Naive thymus-derived CD4-positive, alpha-beta T cell (primary cell): ENCODE measurements at places on chromosomes 7 and 10. TPM values are rescaled to one million over a fixed set of nuclear protein-coding genes. Genes with fewer than 3 reads are reported as not detected.

DNA sequence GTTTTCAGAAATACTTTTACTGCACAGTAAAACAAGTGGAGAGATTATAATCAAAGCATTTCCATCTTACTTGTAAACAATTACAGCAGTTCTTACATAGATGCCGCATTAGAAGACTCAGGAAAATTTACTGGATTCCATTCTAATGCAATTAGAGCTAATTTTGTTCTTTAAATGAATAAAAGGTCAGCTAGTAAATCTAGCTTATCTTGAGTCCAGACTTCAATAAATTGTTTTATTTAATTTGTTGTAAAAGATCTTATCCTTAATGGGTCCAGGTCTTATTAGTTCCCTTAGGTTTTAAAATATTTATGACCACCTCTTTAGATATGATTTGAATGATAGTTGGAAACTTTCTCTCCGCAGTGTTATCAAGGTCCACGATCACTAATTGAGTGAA, 70.2 kb upstream of the GATA3 start:
- H3K36me3 ChIP-seq, result no peaks in the 10 kb centered on the region
- H3K4me1 ChIP-seq, result no peaks in the 10 kb centered on the region
- H3K27me3 ChIP-seq, result no peaks in the 10 kb centered on the region
- no peak overlapping the region for H3K27ac ChIP-seq
- no peak overlapping the region for H3K4me3 ChIP-seq

- no peaks in the 10 kb centered on the region for H3K4me1 ChIP-seq
- DNase-seq, result no peak
- H3K36me3 ChIP-seq, result no peaks in the 10 kb centered on the region
- H3K4me3 ChIP-seq, result no peak overlapping the region
Measured at GRCh38 chr10:16381083-16381482, 55.7 kb upstream of the PTER start.

DNA sequence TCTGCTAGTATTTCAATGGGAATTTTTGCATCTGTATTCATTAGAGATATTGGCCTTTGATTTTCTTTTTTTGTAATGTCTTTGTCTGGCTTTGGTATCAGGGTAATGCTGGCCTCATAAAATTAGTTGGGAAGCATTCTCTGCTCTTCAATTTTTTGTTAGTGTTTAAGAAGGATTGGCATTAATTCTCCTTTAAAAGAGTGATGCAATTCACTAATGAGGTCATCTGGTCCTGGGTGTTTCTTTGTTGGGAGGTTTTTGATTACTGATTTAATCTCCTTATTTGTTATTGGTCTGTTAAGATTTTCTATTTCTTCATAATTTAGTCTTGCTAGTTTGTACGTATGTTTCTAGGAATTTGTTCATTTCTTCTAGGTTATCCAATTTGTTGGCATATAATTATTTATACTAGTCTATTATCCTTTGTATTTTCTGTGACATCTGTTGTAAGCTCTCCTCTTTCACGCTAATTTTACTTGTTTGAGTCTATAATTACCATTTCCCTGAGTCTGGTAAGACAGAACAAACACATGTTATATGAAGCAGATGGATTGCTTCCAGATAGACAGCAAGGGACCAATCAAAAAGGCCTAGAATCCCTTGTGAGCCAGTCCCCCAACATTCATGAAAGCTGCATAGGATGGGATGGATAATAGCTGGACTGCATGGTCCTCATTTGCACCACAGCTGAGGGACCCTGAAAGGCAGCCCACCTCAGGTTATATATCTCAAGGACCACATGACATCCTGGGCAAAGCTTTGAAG, 54.4 kb downstream of the MTPAP start:
- no peaks in the 10 kb centered on the region for H3K27me3 ChIP-seq
- H3K4me3 ChIP-seq, result no peak overlapping the region
- H3K4me1 ChIP-seq, result no peaks in the 10 kb centered on the region
- no peak overlapping the region for H3K27ac ChIP-seq

GRCh38 chr10:133224756-133225372, 5.2 kb upstream of the UTF1 start:
- H3K4me1 ChIP-seq, result no peaks in the 10 kb centered on the region
- no peaks in the 10 kb centered on the region for H3K36me3 ChIP-seq
- H3K27me3 ChIP-seq, result peaks cover 3% of the 10 kb centered on the region
- DNase-seq, result no peak
- H3K4me3 ChIP-seq, result no peak overlapping the region

DNA sequence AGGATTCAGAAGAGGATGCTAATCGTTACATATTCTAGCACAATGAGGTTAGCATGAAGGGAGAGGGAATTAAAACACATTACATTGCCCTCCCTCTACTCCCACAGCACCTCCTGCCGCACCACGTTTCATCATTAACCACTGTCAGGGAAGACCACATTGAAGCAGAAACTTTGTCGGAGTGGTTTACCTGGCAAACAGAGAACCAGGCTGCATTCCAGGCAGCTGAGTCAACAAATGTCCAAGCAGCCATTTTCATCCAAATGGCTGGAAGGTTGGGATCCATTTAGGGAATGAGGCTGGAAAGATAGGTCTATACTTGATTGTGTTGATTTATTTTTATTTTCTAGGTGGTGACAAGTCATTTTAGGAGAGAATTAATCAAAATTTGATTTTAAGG, 273.6 kb downstream of the DYNC1I1 start:
- no peak overlapping the region for H3K4me3 ChIP-seq
- no peak overlapping the region for H3K27ac ChIP-seq
- no peak for DNase-seq
- H3K36me3 ChIP-seq, result no peaks in the 10 kb centered on the region
- H3K4me1 ChIP-seq, result no peaks in the 10 kb centered on the region
- H3K27me3 ChIP-seq, result no peaks in the 10 kb centered on the region

- peaks cover 3% of the 10 kb centered on the region for H3K36me3 ChIP-seq
- peaks cover 63% of the 10 kb centered on the region for H3K4me1 ChIP-seq
- H3K27ac ChIP-seq, result peak overlapping the region; percentile 26
- H3K27me3 ChIP-seq, result no peaks in the 10 kb centered on the region
- DNase-seq, result no peak
Measured at GRCh38 chr10:13106387-13107045, 6.6 kb downstream of the OPTN start.

- no peak for DNase-seq
- H3K4me1 ChIP-seq, result no peaks in the 10 kb centered on the region
Measured at GRCh38 chr10:36515319-36515718, 610.1 kb upstream of the ANKRD30A start.

Gene CLCN1
- total RNA-seq, result 0.07 and 0.08 TPM in 2 replicates

Gene KIF20B
- 14.5 TPM for total RNA-seq

Gene OR2A1
- 0.05 TPM in 1 of 2 replicates, not detected in the other for total RNA-seq

Gene NUTM2E
- 0.12 and 0.18 TPM in 2 replicates for total RNA-seq
